NCI-H1092 (cell line): ENCODE measurements at places on chromosomes 7 and 10.

GRCh38 chr7:82080254-82080927, 310.5 kb upstream of the HGF start:
- DNase-seq: no peak

DNA sequence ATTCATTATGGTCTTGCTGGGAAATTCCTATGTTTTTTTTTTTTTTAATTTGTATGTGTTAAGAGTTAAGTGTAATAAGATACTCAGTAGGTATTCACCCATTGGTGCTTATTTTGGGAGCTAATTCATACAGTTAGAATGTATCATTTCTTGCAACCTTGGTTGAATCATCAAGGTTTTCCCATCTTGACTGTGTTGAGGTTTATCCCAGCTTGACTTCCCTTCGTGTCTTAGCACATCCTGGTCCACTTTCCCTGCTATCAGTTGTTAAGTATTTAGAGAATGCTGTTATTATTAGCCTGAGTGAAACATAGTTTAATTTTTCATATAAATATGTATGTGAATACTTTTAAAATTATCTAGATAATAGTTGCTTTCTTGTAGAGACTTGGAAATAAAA, 20.8 kb downstream of the RALA start:
- no peak for DNase-seq

- no peak for DNase-seq
Measured at GRCh38 chr10:86339226-86339865, 27.2 kb downstream of the GRID1 start.

GRCh38 chr10:26555719-26556368, 117.7 kb downstream of the APBB1IP start:
- DNase-seq: no peak

DNA sequence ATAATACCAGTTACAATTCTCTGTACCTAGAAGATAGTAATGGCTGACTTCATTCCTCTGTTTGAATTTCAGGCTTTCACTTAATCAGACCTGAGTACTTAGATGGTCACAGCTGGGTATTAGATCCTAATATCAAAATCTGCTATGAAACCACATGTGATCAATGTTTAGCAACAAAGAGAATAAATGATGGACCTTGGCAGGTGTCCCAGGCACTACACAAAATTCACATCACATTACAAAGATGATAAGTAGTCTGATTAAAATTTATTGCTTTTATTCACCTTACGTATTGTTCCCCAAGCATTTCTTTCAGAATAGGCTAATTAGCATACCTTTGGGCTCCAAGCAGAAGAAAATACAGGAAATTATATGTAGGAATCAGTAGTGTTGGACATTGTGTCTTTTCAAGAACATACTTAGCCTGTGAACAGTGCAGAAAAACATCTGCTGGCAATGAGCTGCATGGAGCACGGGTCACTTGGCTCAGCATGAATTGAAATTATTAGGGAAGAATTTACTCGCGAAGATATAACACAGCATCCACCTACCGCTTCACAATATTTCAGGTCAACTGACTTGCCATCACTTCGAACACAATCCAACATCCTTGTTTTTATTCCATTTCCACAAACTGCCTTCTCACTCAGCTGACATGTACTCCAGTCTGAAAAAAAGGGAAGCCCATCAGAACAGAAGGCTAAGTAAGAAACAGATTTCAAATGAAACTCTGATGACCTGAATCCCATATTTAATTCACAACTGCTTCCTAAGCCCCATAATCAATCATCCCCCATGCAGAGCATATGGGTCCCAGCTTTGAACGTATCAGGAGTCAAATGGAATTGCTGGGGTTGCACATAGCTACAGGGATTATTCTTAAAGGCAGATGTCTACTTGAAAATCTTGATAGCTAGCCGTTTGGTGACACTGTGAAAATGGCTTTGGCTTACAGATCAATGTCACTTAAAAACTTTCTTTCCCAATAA, 421.0 kb downstream of the THSD7A start:
- no peak for DNase-seq

- no peak for DNase-seq
Measured at GRCh38 chr10:80484243-80484642, 30.1 kb downstream of the TSPAN14 start.

GRCh38 chr7:7972128-7972527, 3.5 kb downstream of the GLCCI1 start:
- DNase-seq: no peak
